ENCODE measurements at places on chromosomes 4 and X.

DNA sequence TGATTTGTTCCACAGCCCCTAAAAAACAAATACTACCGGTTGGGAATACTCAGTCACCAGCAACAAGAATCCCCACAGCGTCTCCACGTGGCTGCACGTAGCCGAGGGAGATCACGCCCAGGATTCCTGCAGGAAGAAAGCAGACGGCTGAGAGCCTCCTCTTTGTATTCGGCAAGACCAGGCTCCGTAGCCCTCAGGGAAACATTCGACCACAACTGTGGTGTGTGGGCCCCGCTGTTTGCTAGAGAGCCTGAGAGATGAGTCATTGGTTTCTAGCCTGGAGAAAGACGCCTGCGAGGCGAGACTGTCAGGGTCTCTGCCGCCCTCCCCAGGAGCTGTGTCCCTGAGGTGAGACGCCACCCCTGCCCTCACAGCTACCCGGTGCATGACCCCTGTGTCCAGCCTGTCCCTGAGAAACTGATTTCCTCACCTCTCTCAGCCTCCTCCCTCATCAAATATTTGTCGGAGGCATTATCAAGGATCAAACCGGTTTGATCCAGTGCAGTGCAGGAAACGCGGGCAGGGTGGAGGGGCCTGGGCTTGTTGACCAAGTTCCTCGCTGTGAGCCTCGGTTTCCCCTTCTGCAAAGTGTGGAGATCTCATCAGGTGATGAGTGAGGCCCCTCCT lies 4.7 kb upstream of the S100P start:
- peak; percentile 91 for DNase-seq

DNA sequence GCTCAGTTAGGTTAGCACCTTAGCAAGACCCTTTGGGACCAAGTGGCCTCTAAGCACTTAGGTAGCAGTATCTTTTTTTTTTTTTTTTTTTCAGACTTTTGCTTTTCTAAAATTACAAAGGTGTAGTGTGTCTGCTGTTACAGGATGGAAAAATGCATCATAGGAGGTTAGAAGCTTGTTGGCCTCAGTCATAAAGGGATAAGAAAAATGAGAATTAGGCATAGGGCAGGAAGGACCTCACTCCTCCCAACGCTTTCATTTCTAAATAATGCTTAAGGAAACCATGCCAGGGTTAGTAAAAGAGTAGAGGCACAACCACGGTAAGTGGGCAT lies 148.4 kb upstream of the PLAC1 start:
- no peak for DNase-seq

GRCh38 chrX:79933938-79934337 lies 80.6 kb upstream of the TBX22 start:
- DNase-seq, result no peak

GRCh38 chr4:79338148-79338547 lies 12.3 kb upstream of the NAA11 start:
- no peak for DNase-seq

DNA sequence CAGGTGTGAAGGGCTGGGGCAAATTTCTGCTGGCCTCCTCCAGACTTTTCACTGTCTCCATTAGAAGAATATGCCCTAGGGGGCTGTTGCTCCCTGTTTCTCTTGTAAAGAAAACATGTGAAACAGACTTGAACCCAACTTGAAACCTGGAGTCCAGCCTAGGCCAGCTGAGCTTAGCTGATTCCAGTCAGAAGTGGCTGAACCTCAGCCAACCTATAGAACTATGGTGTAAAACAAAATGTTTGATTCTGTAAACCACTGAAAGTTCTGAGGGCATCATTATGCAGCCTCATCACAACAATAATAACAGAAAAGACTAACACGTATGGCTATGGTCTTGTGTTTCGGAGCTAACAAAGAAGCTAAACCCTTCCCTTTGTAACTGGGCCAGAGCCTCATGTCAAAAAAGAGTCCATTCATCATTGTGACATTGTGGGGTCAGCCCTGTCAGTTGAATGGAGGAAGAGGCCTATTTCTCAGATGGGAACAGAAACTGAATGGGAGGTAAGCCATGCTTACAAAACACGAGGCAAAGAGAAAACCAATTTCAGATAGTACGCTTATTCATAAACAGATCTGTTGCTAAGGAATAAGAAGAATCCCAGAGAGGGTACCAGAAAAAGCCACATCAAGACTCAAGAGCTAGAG lies 34.1 kb downstream of the SETD7 start:
- DNase-seq, result no peak

GRCh38 chr4:179353786-179354185 lies 1911.5 kb upstream of the AGA start:
- DNase-seq, result no peak

- DNase-seq, result no peak
These were observed 86.5 kb downstream of the HCCS start for GRCh38 chrX:11197671-11198070.

DNA sequence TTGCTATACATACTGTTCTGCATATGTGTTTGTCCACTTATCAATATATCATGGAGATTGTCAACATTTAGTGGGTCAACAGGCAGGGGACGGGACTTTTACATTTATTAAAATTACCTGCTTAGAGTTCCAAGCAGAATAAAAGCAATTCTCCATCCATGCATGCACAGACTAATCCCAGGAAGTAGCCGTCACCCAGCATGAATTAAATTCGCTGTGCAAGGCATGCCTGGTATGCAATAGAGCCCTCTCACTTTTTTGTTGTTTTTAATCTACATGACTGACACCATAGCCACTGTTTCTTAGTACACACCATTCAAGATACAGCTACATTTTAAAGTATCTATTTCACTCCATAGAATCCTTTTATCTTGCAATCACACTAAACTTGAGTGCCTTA lies 108.9 kb downstream of the USP46 start:
- no peak for DNase-seq

DNA sequence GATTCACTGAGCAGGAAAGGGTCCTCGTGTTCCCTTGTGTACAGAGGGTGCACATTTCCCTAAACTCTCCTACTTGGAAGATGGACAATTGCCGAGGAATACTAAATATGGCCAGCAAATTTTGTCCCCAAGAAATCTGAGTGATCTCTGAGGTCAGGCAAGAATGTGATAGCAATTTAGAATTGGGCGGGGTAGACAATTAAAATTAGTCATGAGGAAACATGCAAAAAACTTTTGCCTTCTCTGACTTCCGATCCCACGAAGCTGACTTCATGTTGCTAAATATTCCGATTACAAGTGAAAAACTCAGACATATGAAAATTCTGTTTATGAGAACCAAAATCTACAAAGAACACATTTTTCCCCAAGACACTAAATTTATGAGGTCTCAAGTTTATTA lies 453.9 kb upstream of the ZFP42 start:
- DNase-seq, result no peak

GRCh38 chrX:155774387-155774786 lies 106.8 kb upstream of the VAMP7 start:
- DNase-seq, result no peak

GRCh38 chr4:81352446-81352835 lies 119.3 kb downstream of the RASGEF1B start:
- no peak for DNase-seq

DNA sequence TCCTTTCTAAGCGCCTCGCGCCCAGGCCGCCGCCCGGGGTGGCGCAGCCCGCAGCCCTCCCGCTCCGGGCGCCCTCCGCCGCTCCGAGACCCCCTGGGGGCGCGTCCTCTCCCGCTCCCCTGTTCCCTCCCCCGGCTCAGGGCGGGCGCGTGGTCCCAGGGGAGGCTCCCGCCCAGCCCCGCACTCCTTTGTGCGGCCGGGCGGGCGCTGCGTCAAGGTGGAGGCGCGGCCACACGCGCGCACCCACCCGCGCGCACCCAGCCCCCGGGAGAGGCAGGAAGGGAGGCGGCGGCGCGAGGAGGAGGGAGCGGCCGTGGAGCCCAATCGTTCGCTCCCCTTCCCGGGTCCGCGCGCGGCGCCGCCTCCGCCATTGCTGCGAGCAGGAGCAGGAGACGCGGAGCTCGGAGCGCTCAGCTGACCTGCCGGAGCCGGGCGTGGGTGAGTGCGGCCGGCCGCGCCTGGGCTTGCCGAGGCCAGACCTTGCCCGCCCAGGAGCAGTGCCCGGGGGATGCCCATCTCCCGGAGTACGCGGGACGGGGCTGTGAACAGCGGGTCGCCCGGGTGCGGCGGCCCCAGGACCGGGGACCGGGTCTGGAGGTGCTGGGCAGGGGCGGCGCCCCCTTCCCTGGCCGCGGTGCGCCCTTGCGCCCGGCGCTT lies at the start of gene NSG1:
TSS of gene NSG1 (plus strand) at position 367 of the 657 bp plus-strand sequence. CDS start 528 bp downstream, outside the sequence.
- peak; percentile 12 for DNase-seq

DNA sequence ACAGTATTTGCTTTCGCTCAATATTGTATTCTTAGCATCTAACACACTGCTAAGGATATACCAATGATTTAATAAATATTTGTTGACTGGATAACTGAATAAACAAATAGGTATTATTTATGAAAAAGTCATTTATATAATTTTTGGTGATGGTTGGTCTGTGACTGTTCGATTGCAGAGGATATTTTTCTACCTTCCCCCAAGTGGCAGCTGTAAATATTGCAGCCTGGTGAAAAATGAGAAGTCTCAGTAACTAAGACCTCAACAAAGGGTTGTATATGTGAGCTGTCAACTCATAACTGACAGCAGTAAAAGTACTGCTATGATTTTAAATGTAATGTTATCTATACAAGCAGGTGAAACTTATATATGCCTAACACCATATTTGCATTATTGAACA lies 36.0 kb downstream of the HTR2C start:
- no peak for DNase-seq

GRCh38 chr4:7872264-7872771 lies 67.3 kb downstream of the AFAP1 start:
- DNase-seq, result no peak

DNA sequence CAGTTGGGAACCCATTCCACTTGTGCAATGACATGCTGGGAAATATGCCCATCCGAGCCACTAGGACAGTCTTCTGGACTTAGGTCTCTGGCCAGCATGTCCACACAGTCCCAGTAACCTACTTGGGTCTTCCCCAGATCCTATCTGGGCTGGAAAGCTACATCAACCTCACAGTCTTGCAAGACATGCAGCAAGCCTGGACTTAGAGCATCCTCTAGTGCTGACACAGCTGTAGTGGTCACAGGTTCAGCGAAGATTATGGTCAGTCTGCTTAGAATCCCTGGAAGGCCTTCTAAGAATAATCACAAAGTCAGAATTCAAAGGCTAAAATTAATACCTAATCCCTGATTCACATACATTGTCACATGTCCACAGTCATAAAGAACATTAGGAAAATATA lies 842.7 kb downstream of the STPG2 start:
- no peak for DNase-seq

GRCh38 chrX:38206542-38206941 lies 14.1 kb downstream of the SRPX start:
- DNase-seq, result no peak

DNA sequence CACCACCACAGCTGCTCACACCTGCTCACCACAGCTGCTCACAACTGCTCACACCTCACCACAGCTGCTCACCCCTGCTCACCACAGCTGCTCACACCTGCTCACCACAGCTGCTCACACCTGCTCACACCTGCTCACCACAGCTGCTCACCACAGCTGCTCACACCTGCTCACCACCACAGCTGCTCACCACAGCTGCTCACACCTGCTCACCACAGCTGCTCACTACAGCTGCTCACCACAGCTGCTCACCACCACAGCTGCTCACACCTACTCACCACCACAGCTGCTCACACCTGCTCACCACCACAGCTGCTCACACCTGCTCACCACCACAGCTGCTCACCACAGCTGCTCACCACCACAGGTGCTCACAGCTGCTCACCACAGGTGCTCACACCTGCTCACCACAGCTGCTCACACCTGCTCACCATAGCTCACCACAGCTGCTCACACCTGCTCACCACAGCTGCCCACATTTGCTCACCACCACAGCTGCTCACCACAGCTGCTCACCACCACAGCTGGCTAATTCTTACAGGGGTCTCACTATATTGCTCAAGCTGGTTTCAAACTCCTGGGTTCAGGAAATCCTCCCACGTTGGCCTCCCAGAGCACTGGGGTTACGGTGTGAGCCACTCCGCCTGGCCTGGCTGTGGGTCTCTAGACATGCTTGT lies 30.4 kb upstream of the CPLX1 start:
- peak; percentile 9 for DNase-seq

GRCh38 chr4:44056721-44057151 lies 391.9 kb downstream of the KCTD8 start:
- no peak for DNase-seq

GRCh38 chr4:99564921-99565320 lies 1.1 kb upstream of the TRMT10A start:
- no peak for DNase-seq

GRCh38 chr4:123701131-123701575 lies 304.6 kb downstream of the SPRY1 start:
- no peak for DNase-seq

All from activated CD4-positive, alpha-beta T cell treated with anti-CD3 and anti-CD28 coated beads, Interleukin-2, amount 50 U/mL, for 16 hours (primary cell).